AG20443 (cell line): ENCODE measurements at places on chromosomes 6 and 20.

DNA sequence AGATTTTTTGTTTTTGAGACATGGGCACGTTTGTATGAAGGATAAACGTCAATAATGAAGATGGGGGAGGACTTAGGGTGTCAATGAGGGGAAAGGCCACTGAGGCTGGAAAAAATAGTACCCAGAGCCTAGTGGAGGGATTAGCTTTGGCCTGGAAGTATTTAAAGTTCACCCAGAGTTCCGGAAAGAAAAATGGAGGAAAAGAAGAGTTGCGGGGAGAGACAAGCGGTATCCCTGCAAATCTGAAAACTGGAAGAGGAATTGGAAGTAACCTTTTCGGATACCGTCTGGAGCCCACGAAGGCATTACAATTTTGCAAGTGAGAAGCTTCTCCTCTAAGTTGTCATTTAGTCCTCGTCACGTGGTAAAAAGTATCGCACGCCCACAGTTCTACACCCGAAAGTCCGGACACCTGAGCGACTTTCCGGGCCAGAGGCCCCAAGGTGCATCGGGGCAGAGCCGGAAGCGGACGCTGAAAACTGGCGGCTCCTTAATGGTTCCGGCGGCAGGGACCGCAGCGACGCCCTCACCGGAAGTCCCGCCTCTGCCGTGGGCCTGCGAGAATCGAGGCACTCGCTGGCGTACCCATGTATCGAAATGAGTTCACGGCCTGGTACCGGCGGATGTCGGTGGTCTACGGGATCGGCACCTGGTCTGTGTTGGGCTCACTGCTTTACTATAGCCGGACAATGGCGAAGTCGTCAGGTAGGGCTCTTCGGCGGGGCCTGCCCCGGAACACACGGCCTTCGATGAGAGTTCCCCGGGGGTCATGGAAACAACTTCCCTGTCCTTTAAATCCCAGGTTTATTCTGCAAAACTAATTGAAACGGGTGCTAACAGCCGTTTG, at the start of gene SMIM26:
Gene SMIM26, plus strand, starts transcription at position 541 of the 847 bp plus-strand sequence. Its CDS starts 47 bp downstream, at position 588.
- peak; percentile 97 for DNase-seq

- no peak for DNase-seq
Measured at GRCh38 chr6:123089226-123089625, 93.2 kb downstream of the CLVS2 start.

DNA sequence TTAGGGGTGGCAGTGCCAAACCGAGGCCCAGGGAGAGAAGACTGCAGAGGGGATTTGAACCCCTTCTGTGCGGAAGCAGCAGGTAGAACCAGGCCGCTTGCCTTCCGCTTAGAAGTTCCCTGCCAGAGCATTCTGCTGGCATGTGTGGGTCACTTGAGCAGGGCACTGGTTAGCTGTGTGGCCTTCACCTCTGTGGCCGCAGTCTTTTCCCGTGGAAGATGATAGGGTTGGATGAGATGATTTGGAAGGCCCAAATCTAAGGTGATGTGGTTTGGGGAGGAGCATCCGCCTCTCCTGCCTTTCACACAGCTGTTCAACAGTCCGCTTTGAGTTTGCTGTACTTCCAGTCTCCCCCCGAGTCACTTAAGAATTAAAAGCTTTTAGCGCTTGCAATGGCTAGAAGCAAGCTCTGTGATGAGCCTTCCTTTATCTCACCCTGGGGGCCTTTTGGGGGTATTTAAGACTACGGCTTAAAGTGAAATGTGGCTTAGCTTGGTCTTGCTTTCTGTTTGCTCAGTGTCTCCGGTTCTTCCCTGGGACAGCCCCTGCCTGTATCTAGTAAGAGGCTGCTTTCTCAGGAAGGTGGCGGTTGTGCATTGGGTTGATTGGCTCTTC, 743 bp downstream of the CMTR1 start:
- DNase-seq, result peak; percentile 34

DNA sequence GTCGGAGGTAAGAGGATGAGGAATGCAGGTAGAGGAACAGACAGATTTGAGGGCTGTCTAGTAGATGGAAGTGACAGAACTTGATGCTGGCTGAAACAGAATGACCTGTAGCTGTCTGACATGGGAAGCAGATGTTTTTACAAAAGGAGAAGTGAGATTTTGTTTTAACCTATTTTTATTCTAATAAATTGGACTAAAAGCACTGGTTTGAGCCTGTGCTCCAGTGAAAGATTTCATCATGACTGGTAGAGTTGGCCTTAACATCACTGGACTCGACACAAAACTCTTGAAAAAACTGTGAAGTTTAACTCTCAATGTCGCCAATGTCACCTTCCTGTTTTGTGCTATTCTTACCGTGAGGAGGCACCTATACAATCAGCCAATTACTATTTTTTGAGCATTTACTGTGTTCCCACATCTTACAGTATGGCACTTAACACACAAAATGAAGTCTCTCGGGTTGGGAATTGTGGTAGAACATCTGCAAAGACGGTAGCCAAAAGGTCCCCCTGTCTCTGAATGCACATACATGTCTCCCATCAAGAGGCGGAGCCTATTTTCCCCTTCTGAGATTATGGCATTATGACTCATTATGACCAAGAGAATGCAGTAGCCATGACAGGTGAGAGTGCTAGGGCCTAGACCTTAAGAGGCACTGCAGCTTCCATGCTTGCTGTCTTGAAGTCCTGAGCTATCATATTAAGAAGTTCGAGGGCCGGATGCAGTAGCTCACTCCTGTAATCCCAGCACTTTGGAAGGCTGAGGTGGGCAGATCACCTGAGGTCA, 93.2 kb downstream of the FOXF2 start:
- DNase-seq, result no peak

- peak; percentile 64 for DNase-seq
Measured at GRCh38 chr6:30443657-30444450, 45.5 kb upstream of the HLA-E start.

DNA sequence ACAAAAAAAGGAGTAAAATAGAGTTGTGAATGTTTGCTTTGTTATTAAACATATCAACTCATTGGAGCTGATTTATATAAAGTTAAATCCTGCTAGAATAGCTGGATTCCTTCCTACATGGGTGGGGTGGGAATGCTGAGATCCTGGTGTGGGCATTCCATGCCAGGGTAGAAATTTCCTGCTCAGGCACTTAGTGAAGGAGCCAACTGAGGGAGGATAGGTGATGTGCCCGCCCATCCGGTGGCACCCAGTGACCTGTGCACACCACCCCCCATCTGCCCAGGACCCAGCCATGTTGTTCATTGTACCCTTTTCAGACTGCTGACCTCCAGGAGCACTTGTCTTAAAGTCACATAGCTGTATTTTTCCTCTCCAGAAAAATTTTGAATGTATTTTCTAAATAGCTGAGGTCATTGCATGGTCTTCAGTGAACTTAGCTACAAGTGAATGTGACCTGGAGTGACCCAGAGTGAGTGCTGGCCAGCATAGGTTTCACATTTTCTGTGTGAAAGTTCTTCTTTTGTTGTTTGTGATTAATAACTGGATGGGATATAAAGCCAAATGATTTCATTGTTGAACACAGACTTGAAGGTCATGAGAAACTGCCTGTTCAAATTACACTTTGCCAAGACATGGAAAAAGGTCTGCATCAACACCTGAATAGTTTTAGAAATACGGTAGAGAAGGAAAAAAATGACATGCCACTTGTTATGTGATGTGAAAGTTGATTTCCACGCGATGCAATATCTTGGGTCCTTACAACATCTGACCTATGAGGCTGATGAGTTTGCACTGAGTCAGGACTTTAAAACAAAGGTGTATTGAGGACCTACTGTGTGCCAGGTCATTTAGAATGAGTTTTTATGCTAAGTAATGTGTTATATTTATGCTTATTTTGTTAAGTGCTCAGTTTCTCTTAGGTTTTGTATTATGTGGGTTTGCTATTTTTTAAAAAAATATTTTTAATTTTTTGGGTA, 77.2 kb downstream of the UTRN start:
- DNase-seq, result no peak
